ENCODE measurements at places on chromosomes 6 and 20. TPM values are rescaled to one million over a fixed set of nuclear protein-coding genes. Genes with fewer than 3 reads are reported as not detected.

LHFPL5 gene
- not detected for total RNA-seq

COL21A1 gene
- total RNA-seq: not detected

SUMO4 gene
- total RNA-seq: 10.1 TPM

UNC93A gene
- total RNA-seq: not detected

HLA-DPA1 gene
- total RNA-seq: 38.5 TPM

AGER gene
- 20.7 TPM for total RNA-seq

FOXS1 gene
- not detected for total RNA-seq

RING1 gene
- total RNA-seq: 44.4 TPM

ATP6V1G2 gene
- 0.89 TPM for total RNA-seq

WASF1 gene
- 1.2 TPM for total RNA-seq

MPC1 gene
- total RNA-seq: 17.1 TPM

LMBRD1 gene
- 13.5 TPM for total RNA-seq

SLC12A5 gene
- total RNA-seq: not detected

ACSS1 gene
- total RNA-seq: 13.5 TPM

Measured in activated CD4-positive, alpha-beta T cell treated with anti-CD3 and anti-CD28 coated beads, Interleukin-2, amount 10 ng/mL, durations not matched to agents 24 days and 14 days (primary cell).